ENCODE measurements at places on chromosomes 2 and 18. TPM values are rescaled to one million over a fixed set of nuclear protein-coding genes. Genes with fewer than 3 reads are reported as not detected.

Gene ADD2
- polyA plus RNA-seq = 2.1 TPM

Gene MDH1B
- 0.66 TPM for polyA plus RNA-seq

Gene POTEJ
- polyA plus RNA-seq = not detected

Gene TFCP2L1
- polyA plus RNA-seq = 0.15 TPM

Gene GREB1L
- polyA plus RNA-seq = 3.6 TPM

Gene CRYBA2
- polyA plus RNA-seq = not detected

Gene CASP8
- polyA plus RNA-seq = 4.8 TPM

Gene RESP18
- not detected for polyA plus RNA-seq

Gene EPHA4
- polyA plus RNA-seq = 14.9 TPM
